ENCODE measurements at places on chromosomes 3 and 15. TPM values are rescaled to one million over a fixed set of nuclear protein-coding genes. Genes with fewer than 3 reads are reported as not detected.

DNA sequence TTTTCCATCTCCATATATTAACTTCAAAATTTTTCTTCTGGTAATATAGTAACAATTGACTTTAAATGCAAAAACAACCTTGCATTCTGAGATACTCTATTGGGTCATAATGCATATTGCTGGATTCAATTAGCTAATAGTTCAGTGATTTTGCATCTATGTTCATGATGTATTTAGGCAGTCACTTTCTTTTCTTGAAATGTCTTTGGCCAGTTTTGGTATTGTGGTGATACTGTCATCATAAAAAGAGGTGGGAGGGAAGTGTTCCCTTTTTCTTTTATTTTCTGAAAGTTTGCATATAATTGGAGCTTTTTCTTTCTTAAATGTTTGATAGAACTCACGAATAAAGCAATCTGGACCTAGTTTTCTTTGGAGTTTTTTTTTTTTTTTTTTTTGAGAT, 67.4 kb upstream of the ZNF148 start:
- DNase-seq = no peak
- peaks cover 25% of the 10 kb centered on the region for H3K36me3 ChIP-seq
- no peak overlapping the region for H3K27ac ChIP-seq
- H3K27me3 ChIP-seq = no peaks in the 10 kb centered on the region

DNA sequence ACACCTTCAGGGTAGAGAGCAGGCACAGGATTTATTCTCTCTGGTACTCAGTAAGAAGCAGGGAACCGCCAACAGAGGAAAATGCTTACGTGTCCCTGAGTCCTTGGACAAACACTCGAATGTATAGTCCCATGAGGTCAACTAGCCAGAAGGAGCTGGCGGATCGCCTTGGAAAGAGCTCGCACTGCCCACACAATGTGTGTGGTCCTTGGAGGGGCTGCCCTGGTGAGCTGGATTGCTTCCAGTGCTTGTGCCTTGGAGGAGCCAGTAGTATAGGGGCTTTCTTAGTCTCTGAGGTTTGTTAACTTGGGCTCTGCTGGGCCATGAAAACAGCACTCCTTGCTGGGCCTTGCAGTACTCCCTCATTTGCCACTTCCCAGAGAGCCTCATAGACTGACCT, 40.7 kb upstream of the VILL start:
- H3K27me3 ChIP-seq = no peaks in the 10 kb centered on the region
- no peak overlapping the region for H3K4me3 ChIP-seq
- H3K36me3 ChIP-seq = no peaks in the 10 kb centered on the region
- DNase-seq = no peak
- H3K4me1 ChIP-seq = peaks cover 13% of the 10 kb centered on the region

DNA sequence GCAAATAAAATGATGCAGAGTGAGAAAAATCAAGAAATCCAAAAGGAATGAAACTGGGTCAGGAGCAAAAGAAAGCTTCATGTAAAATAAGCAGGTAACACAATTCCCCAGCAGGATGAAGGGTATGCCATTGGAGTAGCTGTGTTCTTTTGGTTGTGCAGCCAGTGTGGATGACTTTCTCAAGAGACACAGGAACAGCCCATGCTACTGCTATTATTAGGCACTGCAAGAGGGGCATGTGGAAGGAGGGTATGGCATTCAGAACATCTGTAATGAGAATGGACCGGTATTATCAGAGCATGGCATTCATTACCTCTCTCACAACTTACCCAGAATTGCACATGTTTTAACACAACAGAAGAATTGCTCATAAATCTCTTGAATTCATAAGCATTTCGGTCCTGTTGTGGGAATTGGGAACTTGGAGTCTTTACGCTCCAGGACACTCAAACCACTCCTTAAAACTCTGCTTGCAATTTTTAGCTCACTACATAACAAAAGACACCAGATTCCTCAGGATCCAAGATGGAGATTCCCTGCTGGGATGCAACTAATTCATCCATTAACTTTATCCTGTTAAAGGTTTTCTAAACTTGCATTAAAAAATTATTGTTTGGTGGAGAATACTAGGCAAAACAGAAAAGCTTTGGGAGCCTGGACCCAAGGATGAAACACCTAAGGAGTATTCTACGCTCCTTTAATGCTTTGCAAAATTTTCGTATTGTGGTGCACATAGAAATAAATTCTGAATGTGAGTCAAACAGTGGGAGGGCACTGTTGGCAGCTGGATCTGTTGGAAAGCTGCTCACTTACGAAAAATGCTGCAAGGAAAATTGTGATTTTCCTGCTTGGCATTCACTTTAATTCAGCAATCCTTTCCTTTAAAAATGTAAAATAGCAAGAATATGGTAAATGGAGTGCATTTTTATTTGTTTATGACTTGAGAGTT, 34.6 kb upstream of the CDIN1 start:
- no peaks in the 10 kb centered on the region for H3K27me3 ChIP-seq
- no peaks in the 10 kb centered on the region for H3K36me3 ChIP-seq
- no peaks in the 10 kb centered on the region for H3K4me1 ChIP-seq
- no peak for DNase-seq

DNA sequence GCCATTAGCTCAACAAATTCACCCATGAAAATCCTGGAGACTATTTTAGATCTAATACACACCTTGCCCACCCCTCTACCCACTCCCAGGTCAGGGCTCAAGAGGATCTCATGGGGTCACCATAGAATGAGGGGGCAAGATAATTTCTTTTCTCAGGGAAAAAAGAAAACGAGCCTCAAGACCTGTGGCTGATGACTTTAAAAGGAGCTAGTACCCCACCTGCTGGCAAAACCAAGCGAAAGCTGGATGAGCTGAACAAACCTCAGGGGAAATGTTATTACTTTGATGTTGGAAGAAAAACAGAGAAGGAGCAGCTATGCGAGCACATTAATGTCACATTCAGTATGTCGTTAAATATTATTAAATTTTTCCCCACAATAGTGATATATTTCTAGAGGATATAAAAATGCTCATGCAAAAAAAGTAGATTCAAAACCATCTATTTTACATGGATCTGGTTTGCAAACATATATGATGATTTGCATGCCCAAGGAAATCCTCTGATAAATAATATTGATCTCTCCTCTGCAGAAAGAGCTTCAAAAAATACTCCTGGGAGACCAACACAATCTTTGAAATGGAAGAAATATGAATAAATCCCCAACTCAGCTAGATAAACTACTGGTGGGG, 37.7 kb downstream of the PLD1 start:
- H3K4me3 ChIP-seq = no peak overlapping the region
- no peaks in the 10 kb centered on the region for H3K4me1 ChIP-seq
- no peaks in the 10 kb centered on the region for H3K27me3 ChIP-seq
- H3K36me3 ChIP-seq = no peaks in the 10 kb centered on the region
- no peak overlapping the region for H3K27ac ChIP-seq
- DNase-seq = peak; percentile 61

The ZNF280D gene
- 28.7 TPM for total RNA-seq
